ENCODE measurements at places on chromosomes 1 and 21.

- peak; percentile 89 for DNase-seq
Measured at GRCh38 chr1:168653567-168653966, 75.4 kb downstream of the DPT start.

- no peak for DNase-seq
Measured at GRCh38 chr21:26505211-26505610, 67.9 kb downstream of the CYYR1 start.

- DNase-seq = no peak
Measured at GRCh38 chr21:19340303-19340702, 936.7 kb upstream of the TMPRSS15 start.

GRCh38 chr1:14855268-14855667 lies 256.8 kb downstream of the KAZN start:
- peak; percentile 8 for DNase-seq

GRCh38 chr1:31984419-31985347 lies 29.0 kb upstream of the KHDRBS1 start:
- DNase-seq = peak; percentile 67

- DNase-seq = no peak
Measured at GRCh38 chr21:36021251-36021837, 39.0 kb downstream of the SETD4 start.

- DNase-seq = no peak
Measured at GRCh38 chr1:16072616-16073484, 601 bp downstream of the FAM131C start.

DNA sequence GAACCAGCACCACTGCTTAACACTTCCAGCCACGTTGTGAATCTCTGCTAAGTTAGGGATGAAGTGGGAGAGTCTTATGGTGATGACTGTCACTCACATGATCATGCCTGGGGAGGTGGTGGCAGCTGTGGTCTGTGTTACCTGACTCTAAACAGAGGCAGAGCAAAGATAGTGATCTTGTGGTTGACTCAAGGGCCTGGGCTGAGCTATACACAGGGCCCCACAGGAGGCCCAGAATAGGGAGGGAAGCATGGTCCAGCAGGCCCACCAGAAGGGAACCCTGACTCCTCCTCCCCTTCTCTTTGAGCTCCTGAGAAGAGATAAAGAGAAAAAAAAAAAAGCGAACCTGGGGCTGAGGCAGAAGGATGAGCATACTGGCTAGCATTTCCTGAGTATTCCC lies 55.0 kb downstream of the PLXNA2 start:
- no peak for DNase-seq

GRCh38 chr1:53315456-53316423 lies 12.1 kb downstream of the LRP8 start:
- no peak for DNase-seq

- no peak for DNase-seq
Measured at GRCh38 chr1:88062650-88063153, 621.4 kb upstream of the PKN2 start.

DNA sequence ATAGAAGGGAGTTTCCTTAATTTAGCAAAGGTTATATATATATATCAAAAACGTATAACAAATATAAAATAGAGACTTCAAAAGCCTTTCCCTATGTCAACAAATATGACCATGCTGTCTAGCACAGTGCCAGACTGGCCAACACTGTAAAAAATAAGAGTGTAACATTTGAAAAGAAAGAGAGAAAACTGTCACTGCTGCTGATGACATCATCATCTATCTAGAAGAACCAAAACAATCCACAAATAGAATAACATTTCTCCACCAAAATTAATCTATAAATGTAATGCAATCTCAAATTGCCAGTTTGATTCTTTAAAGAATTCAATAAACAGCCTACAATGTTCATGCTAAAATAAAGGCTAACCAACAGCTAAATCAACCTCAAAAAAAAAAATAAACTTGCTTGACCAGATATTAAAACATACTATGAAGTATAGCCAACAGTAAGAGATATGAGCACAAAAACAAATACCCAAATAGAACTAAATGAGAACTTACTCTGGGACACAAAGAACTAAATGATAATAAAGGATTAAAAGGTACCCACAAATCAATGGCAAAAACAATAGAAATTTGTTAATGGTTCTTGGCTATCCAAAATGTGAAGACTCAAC lies 50.2 kb downstream of the ENAH start:
- no peak for DNase-seq

DNA sequence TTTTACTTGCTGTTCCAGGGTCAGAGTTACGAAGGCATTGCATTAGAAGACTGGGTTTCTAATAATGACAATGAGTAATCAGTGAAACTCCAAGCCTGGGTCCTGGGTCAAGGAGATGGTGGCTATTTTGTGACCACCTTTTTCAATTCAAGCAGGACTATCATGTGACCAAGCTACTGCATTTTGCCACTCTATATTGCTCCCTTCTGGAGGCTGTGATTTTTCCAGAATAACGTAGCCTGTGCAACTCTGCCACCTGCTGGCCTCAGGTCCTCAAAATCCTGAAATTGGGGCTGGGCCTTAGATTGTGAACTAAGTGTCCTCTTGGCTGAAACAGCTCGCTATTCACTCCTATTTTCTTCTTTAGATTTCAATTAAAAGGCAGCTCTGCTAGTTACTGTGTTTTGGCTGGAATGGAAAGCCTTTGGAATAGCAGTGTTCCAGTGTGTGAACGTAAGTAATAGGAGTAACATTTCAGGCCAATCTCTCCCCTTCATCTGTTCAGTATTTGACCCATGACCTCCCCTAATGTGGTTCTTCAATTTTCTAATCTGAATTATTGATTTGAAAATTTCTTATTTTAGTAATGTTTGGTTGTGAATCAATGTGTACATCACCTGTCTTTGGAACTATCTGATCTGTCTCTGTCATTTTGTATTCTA lies 52.9 kb upstream of the CD46 start:
- DNase-seq = peak; percentile 67

- DNase-seq = peak; percentile 51
Measured at GRCh38 chr1:14255711-14256110, 342.8 kb upstream of the KAZN start.

DNA sequence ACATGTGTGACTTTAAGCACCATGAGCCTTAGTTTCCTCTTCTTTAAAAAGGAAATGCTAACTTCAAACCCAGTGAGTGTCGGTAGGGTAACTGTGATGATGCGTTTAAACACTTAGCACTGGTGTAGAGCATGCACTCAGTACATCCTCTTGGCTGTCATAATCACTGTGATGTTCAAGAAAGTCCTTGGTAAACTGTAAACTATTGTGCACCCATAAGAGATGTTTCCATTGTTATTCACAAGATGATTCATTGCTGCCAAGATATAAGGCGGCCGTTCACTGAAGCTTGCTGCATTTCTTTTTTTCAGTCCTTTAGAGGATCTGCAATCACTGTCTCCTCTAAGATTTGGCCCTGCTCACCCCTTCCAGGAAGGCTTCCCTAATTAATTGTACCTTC lies 61.8 kb upstream of the DAB1 start:
- DNase-seq = peak; percentile 89

GRCh38 chr1:227949954-227950734 lies 2.4 kb upstream of the WNT9A start:
- no peak for DNase-seq

DNA sequence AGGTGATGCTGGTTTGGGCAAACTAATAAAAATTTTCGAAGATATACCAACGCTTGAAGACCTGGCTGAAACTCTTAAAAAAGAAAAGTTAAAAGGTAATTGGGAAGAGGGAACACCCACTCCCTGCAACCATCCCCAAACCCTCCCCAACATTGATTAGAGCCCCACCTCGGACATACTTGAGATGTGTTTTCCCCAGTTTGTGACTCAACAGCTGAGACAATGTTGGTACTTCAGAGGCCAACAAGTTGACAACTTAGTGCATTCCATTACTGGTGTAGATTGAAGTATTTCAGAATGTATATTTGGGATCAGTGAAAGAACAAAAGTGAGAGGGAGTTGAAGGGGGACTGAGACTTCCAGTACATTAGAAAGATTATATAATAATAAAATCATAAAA lies 5.1 kb downstream of the IFI16 start:
- no peak for DNase-seq

DNA sequence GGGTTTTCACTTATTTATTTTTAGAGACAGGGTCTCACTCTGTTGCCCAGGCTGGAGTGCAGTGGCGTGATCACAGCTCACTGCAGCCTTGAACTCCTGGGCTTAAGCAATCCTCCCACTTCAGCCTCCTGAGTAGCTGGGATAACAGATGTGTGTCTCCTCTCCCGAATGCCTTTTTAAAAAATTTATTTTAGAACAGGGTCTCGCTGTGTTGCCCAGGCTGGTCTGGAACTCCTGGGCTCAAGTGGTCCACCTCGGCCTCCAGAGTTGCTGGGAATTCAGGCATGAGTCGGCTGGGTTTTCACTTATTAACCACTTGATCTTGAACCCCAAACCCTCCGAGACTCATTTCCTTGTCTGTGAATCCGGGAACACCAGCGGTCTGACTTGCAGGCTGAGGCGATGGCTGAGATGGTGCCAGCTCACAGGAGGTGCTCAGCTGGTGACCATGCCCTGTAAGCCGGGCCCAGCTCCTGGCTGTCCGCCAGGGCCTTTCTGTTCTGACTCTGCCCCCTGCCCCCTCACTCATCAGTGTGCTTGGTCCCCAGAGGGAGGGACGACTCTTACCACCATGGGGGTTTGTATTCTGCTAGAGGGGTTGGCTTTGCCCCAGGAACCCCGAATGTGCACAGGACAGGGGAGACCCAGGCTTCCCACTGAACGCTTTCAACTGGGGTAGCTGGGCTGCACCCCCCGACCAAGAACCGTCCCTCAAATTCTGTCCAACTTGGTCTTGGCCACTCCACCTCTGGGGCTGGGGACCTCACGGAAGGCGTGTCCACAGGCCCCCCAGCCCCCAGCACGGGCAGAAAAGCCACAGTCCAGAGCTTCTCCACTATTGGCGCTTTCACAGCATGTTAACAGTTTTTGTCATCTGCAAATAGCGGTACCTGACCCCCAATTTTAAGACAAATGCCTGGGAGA lies 22.5 kb downstream of the MMEL1 start:
- no peak for DNase-seq

DNA sequence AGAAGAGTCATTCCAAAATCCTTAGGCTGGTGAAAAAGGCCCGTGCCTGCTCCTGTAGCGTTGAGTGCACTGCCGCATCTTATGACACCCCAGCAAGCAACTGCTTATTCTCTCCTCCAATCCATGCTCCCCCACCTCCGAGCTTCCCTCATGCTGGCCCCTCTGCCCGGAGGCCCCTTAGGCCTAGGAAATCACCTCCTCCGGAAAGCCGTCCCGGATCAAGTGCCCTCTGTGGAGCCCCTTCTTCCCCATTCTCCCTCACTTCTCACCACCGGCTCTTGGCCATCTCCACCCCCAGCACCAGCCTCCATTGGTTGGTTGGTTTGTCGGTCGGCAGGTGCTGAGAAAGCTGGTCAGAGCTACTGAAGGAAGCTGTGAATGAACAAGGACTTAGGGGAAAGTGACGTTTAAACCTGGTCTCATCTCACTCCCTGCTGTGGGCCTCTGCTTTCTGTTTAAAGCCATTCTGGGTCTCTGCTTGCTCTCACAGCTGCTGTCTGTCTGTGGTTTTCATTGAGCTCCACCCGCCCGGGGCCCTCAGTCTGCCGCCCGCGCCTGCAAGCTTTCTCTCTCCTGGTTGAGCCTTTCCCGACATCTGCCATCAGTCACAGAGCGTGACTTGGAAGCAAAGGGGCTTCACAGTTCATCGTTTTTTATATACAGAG lies 122.2 kb downstream of the KCNN3 start:
- peak; percentile 27 for DNase-seq

- no peak for DNase-seq
Measured at GRCh38 chr1:87951852-87952251, 623.2 kb downstream of the LMO4 start.

- DNase-seq = no peak
Measured at GRCh38 chr1:107597290-107597689, 367.7 kb downstream of the VAV3 start.

GRCh38 chr1:109882288-109883245 lies 28.1 kb upstream of the CSF1 start:
- no peak for DNase-seq

- DNase-seq = peak; percentile 83
Measured at GRCh38 chr21:32389337-32390015, 3.3 kb downstream of the URB1 start.

DNA sequence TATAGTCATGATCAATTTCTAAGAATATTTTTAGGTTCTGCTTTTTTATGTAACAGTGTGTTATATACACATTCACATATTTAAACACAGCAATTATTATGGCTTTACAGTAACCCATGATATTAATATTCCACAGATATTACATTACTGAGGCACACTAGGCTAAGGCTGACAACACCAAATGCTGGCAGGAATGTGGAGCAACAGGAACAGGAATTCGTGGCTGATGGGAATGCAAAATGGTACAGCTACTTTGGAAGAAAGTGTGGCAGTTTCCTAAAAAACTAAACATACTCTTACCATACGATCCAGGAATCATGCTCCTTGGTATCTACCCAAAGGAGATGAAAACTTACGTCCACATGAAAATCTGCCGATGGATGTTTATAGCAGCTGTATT lies 1.9 kb upstream of the KCNJ9 start:
- DNase-seq = no peak

- peak; percentile 19 for DNase-seq
Measured at GRCh38 chr21:14737922-14738321, 191.8 kb upstream of the SAMSN1 start.

DNA sequence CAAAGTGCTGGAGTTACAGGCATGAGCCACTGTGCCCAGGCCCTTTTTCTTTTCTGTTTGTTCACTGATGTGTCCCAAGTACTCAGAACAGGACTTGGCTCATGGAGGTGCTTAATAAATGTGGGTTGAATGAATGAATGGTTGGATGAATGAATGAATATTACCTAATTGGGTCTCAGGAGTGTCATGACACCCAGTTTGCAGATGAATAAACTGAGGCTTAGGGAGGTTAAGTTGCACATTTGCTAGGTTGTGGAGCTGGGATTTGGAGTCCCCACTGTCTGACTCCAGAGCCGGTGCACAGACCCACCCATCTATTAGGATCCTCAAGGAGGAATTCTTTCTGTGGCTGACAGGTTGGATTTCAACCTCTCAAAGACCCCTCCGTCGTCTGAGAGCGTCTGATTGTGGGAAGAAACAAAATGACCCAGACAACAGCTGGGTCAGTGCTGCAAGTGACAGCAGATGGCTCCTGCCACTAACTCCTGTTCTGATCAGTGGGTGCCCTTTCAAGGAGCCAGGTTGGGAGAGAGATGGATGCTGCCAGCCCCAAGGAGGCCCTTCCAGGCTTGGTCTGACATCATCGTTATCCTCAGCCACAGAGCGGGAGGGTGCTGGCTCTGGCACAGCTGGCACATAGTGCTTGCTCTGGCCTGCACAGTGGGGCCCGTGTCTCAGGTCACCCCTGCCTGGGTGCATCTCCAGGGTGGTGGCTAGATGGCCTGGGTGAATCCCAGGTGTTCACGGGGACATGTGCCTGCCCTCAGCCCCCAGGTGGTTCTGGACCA lies 24.2 kb downstream of the ARHGEF10L start:
- DNase-seq = no peak
